CD4-positive, alpha-beta T cell treated with Interleukin-2 at 100 ng/mL for 4 hours (primary cell): ENCODE measurements at places on chromosomes 1 and 21.

GRCh38 chr1:41653574-41653973 is 169.1 kb upstream of the EDN2 start:
- DNase-seq, result no peak

DNA sequence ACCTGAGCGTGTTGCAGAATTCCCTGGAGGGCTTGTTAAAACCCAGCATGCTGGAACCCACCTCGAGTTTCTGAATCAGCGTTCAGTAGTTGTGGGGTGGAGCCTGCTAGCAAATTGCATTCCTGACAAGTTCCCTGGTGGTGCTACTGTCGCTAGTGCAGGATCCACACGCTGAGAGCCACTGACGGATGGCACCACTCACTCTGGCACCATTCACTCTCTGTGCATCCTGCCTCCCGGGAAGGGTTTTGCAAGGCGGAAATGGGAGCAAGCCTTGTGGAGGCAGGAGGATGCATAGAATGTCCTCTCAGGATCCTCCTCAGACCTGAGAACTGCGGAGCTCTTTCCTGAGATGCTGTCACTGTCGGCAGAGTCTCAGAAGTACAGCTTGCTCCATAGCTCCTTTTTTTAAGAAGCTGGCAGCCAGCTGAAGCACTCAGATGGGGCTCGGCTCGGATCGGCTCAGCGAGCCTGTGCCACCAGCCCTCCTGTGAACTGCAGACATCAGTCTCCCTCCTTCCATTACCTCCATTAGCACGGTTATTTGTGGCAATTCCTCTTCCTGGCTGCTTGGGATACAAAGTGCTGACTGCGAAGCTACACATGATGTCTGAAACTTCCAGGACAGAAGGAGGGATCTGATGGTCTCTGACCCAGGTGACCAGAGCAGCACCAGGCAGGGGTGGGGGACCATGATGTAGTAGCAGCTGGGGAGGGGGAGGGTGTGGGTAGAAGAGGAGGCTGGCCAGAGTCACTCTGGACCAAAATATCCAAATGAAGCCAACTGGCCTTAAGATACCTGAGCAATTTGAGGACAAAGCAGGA is 89.6 kb downstream of the C1orf94 start:
- DNase-seq, result no peak

DNA sequence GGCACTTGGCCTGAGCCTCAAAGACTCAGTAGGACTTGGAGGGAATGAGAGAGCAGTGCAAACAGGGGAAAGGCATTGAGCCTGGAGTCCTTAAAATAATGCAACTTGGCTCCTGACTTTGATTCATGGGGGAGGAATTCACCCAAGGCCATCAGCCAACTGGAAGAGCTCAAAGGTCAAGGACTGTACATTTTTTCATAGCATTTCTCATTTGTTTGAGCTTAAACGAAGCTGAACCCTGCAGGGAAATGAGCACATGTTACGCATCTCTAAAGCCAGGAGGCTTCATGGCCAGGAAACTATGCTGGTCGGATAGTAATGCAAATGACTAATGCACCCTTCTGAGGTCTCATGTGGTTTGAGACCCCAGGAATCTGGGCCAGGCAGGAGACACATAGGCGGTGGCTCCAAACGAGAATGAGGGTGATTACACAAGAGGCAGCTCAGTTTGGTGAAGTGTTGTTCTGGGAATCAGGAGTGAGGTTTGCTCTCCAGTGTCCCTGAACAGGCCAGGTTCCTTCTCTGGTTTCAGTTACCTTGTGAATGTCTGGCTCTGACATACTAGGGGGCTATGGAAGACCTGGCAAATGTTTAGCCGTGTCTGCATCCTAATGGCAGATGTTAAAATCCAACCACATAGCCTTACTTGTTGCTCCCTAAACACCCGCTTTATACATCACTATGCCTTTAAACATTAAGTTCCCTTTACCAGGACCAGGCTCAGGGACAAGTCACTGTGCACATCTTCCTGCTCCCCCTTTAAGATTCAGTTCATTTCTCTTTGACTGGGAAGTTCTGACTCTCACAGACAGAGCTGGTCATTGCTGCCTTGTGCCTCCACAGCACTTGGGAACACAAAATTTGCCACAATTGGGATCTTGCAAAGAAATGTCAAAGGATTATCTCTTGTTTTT is 503.9 kb upstream of the USP24 start:
- DNase-seq, result no peak

DNA sequence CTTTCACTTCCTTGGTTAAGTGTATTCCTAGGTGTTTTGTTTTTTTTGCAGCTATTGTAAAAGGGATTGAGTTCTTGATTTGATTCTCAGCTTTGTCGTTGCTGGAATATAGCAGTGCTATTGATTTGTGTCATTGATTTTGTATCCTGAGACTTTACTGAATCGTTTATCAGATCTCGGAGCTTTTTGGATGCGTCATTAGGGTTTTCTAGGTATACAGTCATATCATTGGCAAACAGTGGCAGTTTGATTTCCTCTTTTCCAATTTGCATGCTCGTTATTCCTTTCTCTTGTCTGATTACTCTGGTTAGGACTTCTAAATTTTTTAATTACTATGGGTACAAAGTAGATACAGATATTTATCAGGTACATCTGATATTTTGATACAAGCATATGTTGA is 75.4 kb downstream of the SLC35A3 start:
- DNase-seq, result no peak

- no peak for DNase-seq
Observed at GRCh38 chr1:210232511-210233215, at the start of gene SERTAD4. SERTAD4 (plus strand) TSS chr1:210232796; CDS start chr1:210237961, 5,165 bp downstream.

GRCh38 chr1:199774433-199775089 is 252.9 kb upstream of the NR5A2 start:
- DNase-seq, result no peak
